Kidney (tissue), 22 donors: ENCODE measurements at places on chromosomes 1 and 21. TPM values are rescaled to one million over a fixed set of nuclear protein-coding genes. Genes with fewer than 3 reads are reported as not detected.

Gene NFIA
- total RNA-seq = 87.5 TPM

Gene FAM72C
- 0.38 TPM for total RNA-seq

Gene NMNAT2
- total RNA-seq = 2.0 TPM

Gene S100A10
- total RNA-seq = 467 TPM

DNA sequence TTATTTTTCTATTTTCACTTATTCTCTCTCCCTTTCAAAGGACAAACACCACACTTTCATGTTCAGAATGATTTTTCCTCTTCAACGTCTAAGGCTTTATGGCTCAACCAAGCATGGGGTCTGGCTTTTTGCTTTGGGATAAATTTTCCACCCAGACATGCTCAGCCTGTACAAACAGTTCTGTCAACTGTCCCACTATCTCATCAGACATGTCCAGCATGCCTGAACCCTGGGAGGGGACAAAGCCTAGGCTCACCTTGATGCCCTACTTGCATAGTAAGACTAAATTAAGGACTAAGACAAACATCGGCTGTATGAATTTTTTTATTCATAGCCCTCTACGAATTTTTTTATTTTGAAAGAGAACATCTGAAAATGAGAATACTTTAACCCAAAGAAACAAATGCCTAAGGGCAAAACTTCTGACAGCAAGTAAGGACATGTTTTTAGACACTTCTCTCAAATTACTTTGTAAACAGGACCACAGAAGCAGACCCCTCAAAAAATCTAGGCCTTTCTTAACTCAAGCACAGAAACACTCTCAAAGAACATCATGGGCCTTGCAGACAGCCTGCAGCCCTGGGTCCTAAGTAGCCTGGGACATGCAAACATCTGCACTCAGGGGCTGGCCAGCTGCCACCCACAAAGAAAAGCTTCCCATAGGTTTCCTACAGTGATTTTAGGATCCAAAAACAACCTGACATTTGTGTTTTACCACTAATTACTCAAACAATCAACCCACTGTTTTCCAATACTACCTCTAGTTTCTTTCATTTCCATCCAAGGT lies 72.3 kb upstream of the PALMD start:
- DNase-seq = peak; percentile 43

- DNase-seq = peak; percentile 69
Observed at GRCh38 chr1:214002472-214002871, 14.7 kb downstream of the PROX1 start.

DNA sequence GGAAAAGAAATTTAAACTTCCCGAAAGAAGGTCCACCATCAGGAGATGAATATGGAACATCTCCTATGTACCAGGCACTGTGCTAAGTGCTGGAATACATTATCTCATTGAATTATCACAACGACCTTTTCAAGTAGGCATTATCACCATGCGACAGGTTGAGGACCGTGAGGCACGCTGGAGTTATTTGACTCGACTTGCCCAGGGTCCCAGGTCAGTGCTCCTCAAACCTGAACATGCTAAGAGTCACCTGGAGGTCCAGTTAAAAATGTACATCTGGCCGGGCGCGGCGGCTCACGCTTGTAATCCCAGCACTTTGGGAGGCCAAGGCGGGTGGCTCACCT lies 15.9 kb upstream of the AGTRAP start:
- no peak for DNase-seq

DNA sequence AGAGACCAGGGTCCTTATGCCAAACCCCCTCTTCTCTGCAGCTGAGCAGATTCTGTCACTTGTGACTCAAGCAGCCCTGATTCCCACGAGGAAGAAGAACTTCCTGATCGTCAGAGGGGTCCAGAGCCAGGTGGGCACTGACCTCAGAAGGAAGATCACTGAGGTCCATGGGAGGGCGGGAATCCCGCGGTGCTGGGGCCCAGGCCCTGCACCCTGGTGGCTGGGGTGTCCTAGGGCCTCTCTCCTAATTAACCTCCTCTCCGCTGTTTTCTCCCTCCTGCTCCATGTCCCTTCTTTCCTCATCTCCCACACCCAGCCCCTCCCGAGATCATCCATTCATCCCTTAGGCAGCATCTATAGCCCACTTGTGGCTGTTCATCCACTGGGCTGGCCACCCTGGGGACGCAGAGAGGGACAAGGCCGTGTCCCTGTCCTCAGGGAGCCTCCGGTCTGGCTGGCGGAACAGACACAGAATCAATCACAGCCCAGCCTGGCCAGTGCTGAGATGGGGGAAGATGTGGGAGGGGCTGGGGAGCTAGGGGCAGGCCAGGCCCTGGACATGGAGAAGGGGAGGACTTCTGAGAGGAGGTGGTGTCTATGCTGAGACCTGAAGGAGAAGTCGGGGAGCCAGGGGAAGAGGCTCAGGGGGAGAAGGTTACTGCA lies 638.3 kb downstream of the MATN1 start:
- DNase-seq = no peak

- no peak for DNase-seq
Observed at GRCh38 chr1:168792592-168793125, 63.7 kb upstream of the DPT start.

DNA sequence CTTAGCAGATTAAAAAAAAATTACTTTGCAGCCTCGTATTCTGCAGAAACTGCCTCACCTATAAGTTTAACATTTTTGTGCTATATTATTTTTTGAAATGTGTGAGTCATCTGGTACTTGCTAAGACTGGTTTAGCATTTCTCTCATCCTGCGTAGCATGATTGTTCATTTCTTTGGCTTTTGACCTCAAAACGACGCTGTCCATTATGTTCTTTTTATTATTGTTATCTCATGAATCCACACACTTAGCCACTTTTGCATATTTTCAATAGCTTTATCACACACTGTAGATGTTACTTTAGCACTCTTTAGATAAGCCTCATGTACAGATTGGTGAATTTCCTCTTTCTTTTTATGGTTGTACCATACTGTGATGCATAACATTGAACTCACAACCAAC lies 1004.9 kb upstream of the NCAM2 start:
- no peak for DNase-seq

GRCh38 chr21:37788503-37788902 lies 127.8 kb downstream of the KCNJ6 start:
- DNase-seq = no peak

GRCh38 chr1:169584483-169585144 lies 1.7 kb downstream of the F5 start:
- no peak for DNase-seq

GRCh38 chr1:109162626-109163025 lies 48.7 kb downstream of the ELAPOR1 start:
- DNase-seq = no peak
